ENCODE measurements at places on chromosomes 7 and 10. TPM values are rescaled to one million over a fixed set of nuclear protein-coding genes. Genes with fewer than 3 reads are reported as not detected.
A peak's percentile ranks its signal among the peaks of the same experiment; 100 is the strongest.

DNA sequence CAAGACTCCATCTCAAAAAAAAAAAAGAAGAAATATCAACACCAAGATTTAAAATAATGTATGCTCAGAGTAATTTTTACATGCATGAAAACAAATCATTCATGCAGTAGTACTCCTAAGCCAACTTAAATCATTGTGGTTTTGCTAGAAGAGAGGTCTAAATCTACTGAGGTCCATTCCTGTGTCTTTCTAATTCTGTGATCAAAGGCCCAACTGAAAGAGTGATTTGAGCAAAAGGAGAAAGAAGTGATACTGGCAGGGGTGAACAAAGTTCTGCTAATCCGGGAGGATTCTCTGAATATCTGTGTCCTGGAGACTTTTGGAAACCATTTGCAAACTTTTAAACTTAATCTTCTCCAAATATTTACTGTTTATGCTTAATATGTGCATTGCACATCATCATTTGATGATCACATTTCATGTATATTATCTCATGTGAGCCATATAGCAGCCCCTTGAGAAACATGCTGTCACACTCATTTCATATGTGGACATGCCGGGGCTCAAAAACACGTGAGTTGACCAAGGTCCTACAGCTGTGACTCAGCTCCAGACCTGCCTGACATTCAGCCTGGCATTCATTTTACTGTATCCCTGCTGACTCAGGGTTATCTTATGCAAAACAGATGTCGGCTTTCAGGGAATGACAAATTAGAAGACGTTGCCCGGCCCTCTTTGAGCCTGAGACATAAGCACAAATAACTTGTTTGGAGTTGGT, 76.4 kb downstream of the FAM107B start:
- DNase-seq, result no peak

GRCh38 chr7:7757576-7757975, 39.2 kb upstream of the RPA3 start:
- DNase-seq, result no peak

GRCh38 chr10:62109587-62110293, 158.9 kb downstream of the RTKN2 start:
- DNase-seq, result no peak

- DNase-seq, result peak; percentile 82
Observed at GRCh38 chr10:97572214-97572989, at the start of gene ANKRD2. TSS of gene ANKRD2 (plus strand) at chr10:97572779. CDS start at chr10:97572789, 10 bp downstream.

DNA sequence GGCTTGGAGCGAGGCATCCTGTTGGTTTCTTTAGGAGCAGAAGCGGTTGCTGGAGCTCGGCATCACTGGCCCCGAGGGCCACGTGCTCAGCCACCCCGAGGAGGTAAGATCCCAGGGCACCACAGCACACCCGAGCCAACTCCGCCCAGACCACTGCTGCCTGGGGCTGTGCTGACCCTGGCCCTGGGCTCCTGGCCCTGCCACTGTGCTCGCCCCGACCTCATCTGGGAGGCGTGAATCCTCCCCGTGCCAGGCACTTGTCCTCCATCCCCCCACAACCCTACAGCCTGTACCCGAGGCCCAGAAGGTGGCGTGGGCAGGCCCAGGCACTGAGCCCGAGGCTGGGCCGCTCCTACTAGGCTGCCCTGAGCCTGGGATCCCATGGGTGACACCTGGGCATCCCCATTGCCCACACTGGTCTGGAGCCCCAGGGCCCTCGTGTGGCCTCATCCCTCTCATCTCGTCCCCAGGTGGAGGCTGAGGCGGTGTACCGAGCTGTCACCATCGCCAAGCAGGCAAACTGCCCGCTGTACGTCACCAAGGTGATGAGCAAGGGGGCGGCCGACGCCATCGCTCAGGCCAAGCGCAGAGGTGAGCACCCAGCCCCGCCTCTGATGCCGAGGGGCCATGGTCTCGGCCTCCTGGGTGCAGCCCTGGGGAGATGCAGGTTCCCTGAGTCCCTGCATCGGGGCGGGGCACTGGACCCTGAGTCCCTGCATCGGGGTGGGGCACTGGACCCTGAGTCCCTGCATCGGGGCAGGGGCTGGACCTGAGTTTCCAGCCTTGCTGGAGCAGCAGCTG, 11.8 kb downstream of the DPYSL4 start:
- peak; percentile 26 for DNase-seq

- no peak for DNase-seq
Observed at GRCh38 chr10:127875449-127875765, 17.3 kb downstream of the CLRN3 start.

GRCh38 chr7:142954680-142955268, 7.4 kb downstream of the KEL start:
- no peak for DNase-seq

CEP55 gene
- not detected for polyA plus RNA-seq

DNA sequence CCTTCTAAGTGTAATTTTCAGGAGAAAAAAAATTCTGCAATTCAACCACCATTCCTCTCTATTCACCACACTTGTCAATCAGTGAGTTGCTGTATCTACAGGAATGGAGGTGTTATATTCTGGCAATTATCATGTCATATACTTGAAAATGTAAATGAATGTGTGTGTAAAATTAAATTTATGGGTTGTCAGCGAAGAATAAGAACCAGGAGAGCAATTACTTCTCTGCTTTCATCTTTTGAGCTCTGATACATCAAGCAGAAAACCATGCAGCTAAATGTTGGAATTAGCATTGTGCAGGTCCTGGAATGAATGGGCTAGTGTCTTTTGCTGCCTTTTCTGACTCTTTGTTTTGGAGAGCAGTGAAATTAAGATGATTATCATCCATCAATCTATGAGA, 207.6 kb downstream of the FOXP2 start:
- DNase-seq, result no peak

ABCA13 gene
- polyA plus RNA-seq, result not detected

FRAT1 gene
- polyA plus RNA-seq, result 1.1 TPM

DNA sequence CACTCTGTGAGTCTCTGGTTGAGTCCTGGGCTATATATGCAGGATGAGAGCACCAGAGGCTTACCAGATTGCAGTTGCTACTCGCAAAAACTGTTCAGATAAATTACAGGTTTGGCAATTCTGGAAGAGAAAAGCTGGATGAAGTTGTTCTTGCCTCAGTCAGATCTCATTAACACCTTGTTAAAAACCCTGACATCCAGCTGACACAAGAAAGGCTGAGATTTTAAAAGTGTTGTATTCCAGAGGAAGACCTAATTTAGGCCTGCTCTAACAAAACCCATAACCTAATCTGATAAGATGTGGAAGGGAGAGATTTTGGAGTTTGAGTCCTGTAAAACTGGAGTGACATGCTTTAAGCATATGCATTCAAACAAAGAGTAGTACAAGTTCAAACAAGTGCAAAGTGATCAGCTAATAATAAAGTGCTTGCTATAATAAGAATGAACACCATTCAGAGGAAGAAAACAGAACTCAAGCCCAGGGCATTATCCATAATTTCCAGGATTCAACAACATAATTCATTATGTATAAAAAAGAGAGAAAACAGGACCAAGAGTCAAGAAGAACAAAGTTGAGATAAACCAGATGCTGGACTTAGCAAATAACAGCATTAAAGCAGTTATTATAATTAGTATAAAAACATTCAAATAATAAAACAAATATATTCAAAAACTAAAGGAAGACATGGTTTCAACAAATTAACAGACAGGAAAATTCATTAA, 135.5 kb downstream of the CD36 start:
- DNase-seq, result no peak

DNA sequence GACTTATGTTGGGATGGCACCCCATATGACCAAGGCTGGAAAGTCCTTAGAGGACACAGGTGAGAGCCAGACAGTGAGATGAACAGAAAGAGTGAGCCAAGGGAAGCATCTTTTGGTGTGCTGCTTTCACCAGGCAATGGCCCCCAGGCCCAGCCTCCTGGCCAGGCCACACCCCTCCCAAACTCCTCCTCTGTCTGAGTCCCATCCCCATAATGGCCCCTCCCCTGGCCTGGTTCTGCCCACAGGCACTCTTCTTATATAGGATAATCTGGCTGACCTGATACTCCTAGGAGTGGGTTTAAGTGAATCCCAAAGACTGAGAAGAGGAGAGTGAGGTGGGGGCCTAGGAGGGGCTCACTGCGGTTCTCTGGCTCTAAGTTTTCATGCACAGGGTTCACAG, 252.5 kb downstream of the RPS24 start:
- no peak for DNase-seq

DNA sequence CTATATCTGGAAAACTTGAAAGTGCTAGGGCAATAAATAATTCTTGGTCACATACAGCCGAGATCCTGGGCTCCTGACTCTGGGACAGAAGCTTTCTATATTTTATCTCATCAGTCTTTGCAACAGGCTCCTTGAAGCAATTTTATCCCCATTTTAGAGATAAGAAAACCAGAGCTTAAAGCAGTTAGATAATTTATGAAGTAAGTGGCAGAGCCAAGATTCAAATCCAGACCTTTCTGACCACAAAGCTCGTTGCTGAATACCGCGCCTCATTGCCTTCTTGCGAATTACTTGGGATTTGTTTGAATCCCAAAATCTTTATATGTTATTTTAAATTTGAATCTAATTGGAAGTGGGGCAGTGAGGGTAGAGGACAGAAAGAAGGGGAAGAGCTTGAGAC, 106.0 kb downstream of the TCF7L2 start:
- DNase-seq, result no peak

DNA sequence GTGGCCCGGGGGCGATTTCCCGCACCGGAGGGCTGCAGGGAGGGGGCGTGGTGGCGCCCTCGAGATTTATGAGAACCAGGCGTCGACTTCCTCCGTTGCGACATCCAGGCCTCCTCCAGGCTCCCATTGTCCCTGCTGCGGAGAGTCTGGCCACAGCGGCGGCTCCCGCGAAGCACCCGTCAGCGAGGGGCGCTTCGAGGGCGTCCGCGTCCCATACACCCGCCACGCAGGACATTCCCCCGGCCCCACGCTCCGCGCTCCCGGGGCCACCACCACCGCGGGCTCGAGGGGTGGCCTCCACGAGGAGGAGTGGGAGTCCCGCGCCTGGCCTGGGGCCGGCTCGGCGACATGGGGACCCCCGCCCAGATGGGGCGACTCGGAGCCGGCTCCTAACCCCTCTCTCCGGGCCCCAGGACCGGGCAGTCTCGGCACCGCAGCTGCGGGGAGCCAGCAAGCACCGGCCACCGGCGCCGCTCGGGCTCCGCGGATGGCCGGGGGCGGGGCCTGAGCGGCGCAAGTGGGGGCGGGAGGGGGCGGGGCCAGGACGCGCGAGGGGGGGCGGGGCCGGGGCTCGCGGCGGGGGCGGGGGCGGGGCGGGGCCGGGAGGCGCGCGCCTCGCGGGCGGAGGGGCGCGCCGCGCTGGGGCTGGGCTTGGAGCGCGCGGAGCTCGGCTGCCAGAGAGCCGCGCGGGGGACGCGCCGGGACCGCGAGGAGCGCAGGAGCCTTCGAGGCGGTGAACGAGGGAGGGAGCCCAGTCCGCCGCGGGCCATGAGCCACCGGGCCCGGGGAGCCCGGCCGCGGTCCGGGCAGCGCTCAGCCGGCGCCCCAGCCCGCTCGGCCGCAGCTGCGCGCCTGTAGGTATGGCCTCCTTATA, at the start of gene SH2B2:
Gene SH2B2 (plus strand): TSS at position 632 of the 874 bp plus-strand sequence. CDS start 13,683 bp downstream, outside the sequence.
- DNase-seq, result peak; percentile 85

CPED1 gene
- 9.7 TPM for polyA plus RNA-seq

- DNase-seq, result no peak
Observed at GRCh38 chr10:84493951-84494848, 165.8 kb downstream of the CCSER2 start.

DNA sequence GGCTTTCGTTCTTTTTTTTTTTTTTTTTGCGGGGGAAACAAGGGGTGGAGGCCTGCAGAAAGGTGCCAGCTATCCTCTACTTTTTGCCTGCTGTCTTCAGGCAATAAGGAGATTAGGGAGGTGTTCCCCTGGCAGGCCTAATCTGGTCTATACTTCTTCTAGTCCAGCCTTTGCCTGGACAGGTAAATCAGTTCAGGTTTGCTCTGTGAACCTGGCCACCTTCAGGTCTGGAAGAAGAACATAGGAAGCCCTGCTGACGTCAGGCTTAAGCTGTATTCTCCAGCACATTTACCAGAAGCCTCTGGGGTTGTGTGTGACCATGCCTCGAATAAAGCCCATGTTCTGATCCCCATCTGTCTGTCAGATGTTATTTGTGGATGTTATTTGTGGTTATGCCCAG, 115.4 kb downstream of the SDK1 start:
- DNase-seq, result no peak

DNA sequence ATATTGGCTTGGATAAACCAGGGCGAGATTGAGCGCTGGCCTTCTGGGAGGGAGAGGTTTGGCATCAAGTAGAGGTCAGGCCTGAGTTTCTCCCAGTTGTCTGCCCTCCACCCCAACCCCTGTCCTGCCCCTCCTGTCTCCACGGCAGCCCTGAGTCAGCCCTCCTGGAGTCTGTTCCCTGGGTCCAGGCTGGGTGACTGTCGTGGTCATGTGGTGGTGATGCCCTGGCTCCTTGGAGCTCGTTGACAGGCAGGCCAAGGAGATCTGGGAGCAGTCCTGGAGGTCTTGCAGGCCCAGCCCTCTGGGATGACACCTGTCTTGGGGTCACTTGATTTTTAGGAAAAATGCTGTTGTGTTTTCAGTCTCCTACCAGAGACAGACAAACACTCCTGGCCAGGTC, 53.6 kb upstream of the PODXL start:
- DNase-seq, result no peak

MOGAT3 gene
- polyA plus RNA-seq, result not detected

DNA sequence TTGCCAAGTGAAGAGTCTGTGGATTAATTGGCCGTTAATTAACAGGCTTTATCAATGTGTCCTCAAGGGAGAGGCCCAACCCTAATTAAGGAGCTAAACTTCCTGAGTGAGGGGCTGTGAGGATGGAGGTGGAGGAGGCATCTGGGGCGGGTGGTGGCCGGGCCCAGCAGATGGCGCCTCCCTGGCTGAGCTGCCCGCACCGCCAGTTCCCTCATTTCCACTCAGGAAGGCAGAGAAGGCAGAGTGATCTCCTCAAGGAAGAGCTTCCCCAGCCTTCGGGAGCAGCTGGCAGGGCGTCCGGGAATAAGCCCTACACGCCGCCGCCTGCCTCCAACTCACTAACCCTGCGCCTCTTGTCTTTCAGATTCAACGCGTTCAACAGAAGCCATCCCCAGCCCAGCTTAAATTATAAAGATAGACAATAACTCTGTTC, 112.2 kb downstream of the CYTH3 start:
- DNase-seq, result peak; percentile 75

GRCh38 chr7:36735172-36735571, 10.9 kb upstream of the AOAH start:
- no peak for DNase-seq

ITPRID1 gene
- not detected for polyA plus RNA-seq

FAM241B gene
- 2.7 TPM for polyA plus RNA-seq

INHBA gene
- 2.8 TPM for polyA plus RNA-seq

- no peak for DNase-seq
Observed at GRCh38 chr10:21668831-21669230, 134.8 kb downstream of the MLLT10 start.
